Inflammatory macrophage treated with lipopolysaccharide for 4 hours (primary cell): ENCODE measurements at places on chromosomes 3 and 15.
A peak's percentile ranks its signal among the peaks of the same experiment; 100 is the strongest.

GRCh38 chr3:11513817-11514135 is 129.9 kb downstream of the VGLL4 start:
- DNase-seq: no peak

- DNase-seq: no peak
These were observed 20.9 kb downstream of the CXCR6 start for GRCh38 chr3:45964139-45964538.

DNA sequence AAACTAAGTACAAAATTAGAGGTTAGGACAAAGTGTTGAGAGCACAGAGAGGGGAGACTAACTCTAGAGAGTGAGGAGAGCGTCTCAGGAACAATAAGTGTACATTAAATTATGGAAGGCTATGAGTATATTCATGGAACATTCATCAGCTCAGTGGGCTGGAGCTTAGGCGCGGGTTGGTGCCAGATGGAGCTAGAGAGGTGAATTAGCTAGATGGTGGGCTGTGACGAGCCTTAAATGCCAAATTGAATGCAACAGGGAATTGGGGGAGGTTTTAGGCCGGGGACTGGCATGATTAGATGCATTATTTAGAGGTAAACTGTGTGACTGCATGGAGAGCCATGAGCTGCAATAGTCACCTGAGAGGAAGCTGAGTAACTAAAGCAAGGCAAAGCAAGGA is 97.1 kb downstream of the TMEM108 start:
- DNase-seq: no peak

GRCh38 chr3:71512000-71512399 is 71.5 kb downstream of the FOXP1 start:
- DNase-seq: no peak

GRCh38 chr3:191030491-191030890 is 168.0 kb upstream of the GMNC start:
- no peak for DNase-seq

DNA sequence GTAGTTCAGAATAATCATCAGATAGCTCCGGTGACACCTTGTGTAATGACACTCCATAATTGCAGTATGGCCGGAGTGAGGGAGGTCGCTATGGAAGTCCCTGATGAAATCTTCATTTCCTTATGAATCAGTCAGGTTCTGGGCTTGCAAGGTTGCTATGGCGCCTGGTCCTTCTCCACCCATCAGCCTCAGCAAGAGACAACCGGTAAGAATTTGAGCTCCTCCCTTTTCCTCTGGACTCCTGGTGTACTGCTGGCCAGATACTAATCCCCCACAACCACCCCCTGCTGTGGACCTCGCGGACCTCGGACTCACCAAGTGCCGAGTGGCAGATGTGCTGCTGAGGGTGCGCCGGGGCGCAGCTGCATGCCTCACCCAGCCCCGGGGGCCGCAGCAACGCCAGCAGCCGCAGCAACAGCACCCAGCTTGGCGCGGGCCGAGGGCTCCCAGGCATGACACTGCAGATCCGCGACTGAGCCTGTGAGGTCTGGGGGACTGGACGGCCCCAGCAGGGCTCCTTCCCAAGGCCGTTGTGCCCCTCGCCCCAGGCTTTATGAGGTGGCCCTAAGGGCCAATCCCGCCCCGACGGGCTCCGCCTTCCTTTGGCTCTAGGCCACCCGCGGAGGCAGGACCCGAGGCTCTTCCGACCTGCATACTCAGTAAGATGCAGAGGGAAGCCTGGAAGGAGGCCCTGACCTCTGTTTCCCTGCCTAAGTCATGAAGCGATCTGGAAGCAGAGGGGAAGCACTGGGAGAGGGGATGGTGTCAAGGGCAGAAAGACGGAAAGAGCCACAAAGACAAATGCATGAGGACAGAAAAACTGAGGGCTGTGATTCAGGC is at the start of gene TIMP4:
Gene TIMP4 (minus strand): TSS at position 526 of the 840 bp plus-strand sequence. CDS start 72 bp downstream, at position 454.
- peak; percentile 52 for DNase-seq

DNA sequence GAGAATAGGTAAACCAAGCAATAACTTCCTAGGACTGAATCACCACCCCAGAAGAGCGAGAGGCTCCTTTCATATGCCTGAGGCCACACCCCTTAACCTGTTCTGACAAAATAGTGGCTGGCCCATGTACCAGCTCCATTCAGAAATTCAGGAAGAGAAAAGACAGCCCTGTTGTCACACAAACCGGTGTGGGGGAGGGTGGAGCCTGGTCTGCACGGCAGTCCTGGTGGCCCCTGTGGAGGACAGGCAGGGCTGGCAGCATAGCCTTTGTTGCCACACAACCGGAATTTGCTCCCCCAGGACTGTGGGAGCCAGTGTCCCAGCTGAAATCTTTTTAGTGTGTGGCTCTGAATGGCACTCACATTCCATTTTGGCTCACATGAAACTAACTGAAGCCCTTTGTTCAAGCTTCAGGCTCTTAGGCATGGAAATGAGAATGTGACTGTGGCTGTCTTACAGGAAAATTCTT is 23.8 kb downstream of the RLBP1 start:
- no peak for DNase-seq

- DNase-seq: no peak
These were observed 73.2 kb downstream of the BTLA start for GRCh38 chr3:112425858-112426750.

- no peak for DNase-seq
These were observed 49.6 kb upstream of the ROPN1 start for GRCh38 chr3:124041553-124041952.

GRCh38 chr15:85024509-85025336 is 43.1 kb downstream of the PDE8A start:
- peak; percentile 49 for DNase-seq

GRCh38 chr3:183775781-183776180 is 49.6 kb downstream of the MAP6D1 start:
- DNase-seq: no peak

DNA sequence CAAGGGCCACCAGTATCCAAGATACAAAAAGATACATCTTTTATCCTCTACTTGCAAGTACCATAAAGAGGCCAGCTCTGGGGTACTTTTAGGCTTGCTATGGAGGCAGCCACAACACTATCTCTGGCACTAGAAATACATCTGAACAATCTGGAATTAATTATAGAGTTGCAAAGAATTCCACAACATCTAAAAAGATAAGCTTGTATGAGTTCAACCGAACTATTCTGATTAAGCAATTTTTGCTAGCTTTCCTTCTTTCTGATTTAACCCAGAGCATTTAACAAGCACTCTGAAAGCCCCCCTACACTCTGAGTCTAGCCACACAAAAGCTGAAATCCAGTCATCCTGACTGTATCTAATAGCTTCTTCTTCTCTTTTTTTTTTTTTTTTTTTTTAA is 95.4 kb downstream of the FRMD5 start:
- DNase-seq: no peak

DNA sequence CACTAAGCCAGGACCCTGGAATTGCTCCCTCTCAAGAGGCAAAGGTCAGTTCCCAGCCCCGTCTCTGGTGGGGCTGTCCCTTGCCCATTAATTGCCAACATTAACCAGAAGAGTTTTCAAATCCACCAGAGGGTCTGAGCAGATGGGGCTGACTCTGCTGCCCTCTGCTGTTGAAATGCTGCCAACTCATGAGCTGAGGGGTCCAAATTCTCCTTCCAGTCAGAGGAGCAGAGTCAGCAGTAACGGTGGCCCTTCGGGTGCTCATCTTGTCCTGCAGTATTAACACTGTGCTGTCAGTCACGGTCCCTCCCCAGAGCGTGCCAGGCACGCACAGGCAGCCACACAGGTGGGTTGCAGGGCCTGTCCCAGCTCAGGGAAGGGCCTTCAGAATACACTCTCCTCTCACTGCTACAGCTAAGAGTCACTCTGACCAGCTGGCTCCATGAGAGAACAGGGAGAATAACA is 10.7 kb upstream of the SPTBN5 start:
- peak; percentile 34 for DNase-seq

DNA sequence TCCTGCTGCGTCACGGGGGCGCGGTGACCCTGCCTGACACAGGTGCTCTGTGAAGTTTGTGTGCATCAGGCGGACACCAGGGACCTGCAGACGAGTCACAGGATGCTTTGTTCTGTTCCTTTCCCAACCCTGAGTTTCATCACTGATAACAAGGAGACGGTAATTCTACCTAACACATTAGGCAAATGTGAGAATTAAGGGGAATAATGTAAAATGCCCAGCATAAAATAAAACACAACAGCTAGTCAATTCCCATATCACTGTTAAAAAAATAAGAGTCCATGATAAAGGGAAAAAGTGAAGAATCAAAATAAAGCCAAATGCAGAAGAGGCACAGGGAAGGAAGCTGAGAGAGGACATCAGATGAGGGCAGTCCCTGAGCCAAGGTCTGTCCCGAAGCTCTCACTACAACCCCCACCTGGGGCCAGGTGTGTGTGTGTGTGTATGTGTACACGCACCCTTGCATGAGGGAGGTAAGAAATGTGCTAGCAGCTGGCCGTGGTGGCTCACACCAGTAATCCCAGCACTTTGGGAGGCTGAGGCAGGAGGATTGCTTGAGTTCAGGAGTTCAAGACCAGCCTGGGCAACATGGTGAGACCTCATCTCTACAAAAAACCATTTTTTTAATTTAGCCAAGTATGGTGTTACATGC is 27.5 kb downstream of the PLA2G4D start:
- no peak for DNase-seq

- DNase-seq: no peak
These were observed 131.6 kb downstream of the TPRA1 start for GRCh38 chr3:127458696-127459604.

GRCh38 chr15:78341057-78341987 is 1.2 kb downstream of the CRABP1 start:
- DNase-seq: no peak

GRCh38 chr15:67506775-67507747 is 13.9 kb upstream of the C15orf61 start:
- DNase-seq: peak; percentile 19

GRCh38 chr3:40019376-40019775 is 210.0 kb downstream of the MYRIP start:
- no peak for DNase-seq

DNA sequence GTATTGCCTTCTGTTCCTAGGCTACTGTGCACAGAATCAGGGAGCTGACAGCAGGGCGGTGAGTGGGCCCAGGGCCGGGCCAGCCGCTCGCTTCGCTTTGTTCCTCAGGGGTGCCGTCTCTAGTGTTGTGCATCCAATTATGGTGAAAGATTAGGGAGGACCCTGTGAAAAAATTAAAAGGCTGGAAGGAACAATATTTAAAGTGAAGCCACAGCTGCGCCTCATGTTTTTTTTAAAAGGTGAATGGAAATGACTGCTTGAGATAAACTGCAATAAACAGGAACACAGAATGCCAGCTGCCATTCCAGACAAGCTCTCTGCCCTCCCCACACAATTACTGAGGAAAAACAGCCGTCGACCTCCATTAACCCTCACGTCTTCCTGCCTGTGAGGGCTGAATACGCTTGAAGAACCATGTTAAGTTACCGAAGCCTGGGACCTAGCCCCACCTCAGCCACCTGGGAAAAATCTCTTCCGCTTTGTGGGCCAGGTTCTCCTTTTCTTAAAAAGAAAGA is 132.0 kb upstream of the IL12A start:
- no peak for DNase-seq

- no peak for DNase-seq
These were observed 70.5 kb upstream of the FOXB1 start for GRCh38 chr15:59933607-59934006.

GRCh38 chr15:60972301-60972700 is 256.8 kb downstream of the RORA start:
- no peak for DNase-seq

DNA sequence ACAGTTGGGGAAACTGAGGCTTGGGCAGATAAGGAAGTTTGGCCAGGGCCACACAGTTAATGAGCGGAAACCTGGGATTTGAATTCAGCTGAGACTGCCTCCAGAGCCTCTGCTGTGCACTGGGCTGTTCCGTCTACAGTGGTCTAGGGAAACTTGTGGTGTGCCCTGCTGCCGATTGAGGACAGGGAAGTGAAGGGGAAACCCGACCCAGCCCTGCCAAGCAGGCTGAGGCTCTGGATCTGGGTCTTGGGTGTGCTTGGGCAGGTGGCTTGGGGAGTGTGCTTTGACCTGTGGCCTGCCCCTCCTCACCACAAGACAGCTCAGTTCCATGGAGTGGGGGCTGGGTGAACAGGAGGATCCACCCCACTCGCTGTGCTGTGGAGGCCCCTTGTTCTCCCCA is 17.6 kb downstream of the NISCH start:
- DNase-seq: no peak

- no peak for DNase-seq
These were observed 40.6 kb upstream of the KCNH8 start for GRCh38 chr3:19107719-19108118.

DNA sequence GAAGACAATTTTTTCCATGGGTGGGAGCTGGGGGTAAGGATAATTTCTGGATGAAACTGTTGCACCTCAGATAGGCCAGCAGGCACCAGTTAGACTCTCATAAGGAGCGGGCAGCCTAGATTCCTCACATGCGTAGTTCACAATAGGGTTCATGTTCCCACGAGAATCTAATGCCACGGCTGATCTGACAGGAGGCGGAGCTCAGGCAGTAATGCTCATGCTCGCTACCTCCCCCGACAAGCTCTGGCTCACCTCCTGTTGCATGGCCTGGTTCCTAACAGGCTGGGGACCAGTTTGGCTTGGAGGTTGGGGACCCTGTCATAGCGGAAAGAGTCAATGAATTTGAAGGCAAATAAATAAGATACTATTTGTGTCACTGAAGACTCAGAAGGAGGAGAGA is 105.5 kb downstream of the PLD1 start:
- DNase-seq: no peak

- DNase-seq: no peak
These were observed 160.0 kb downstream of the NAALADL2 start for GRCh38 chr3:175018946-175019727.

DNA sequence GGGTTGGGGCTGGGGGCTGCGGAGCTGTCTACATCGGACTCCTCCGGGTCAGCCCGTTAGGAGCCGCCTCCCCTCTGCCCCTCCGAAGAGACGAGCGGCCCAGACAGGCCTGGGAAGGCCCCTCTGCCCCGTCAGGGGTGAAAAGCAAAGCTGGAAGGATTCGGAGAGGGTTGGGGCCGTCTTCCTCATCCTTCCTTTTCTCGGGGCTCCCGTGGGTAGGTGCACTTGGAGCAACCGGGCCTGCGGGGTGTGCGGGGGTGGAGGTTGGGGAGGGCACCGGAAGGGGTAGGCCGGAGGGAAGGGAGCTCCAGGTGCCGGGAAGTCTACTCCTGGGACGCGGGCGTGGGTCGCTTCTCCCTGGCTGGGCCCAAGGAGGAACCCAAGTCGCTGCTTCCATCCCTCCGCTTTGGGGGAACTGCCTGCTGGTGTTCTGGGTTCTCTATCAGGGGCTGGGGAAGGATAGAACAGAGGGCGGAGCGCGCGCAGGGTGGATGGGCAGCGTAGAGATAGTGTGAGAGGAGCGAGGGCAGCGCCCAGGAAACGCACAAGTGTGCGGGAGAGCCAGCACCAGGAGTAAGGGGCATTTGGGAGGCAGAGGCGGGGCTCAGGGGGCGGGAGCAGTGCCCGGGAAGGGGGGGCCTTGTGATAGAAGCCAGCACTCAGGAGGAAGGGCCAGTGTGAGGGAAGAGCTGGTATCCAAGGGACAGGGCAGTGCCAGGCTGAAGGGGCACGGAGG is 590 bp downstream of the POLR2H start:
- DNase-seq: peak; percentile 17

GRCh38 chr3:78368636-78369345 is 1328.9 kb downstream of the ROBO2 start:
- no peak for DNase-seq

GRCh38 chr15:86079508-86080266 is at the start of gene AGBL1:
TSS of gene AGBL1 (plus strand) at chr15:86079871.
- DNase-seq: no peak
